ENCODE measurements at places on chromosomes 2 and 18. TPM values are rescaled to one million over a fixed set of nuclear protein-coding genes. Genes with fewer than 3 reads are reported as not detected.

- peak; percentile 69 for DNase-seq
- H3K4me3 ChIP-seq, result peak overlapping the region; percentile 44
- peak overlapping the region; percentile 100 for H3K27ac ChIP-seq
- H3K27me3 ChIP-seq, result no peaks in the 10 kb centered on the region
- no peaks in the 10 kb centered on the region for H3K36me3 ChIP-seq
- peaks cover 20% of the 10 kb centered on the region for H3K4me1 ChIP-seq
Observed at GRCh38 chr2:96527286-96528005, 9.1 kb upstream of the ARID5A start.

DNA sequence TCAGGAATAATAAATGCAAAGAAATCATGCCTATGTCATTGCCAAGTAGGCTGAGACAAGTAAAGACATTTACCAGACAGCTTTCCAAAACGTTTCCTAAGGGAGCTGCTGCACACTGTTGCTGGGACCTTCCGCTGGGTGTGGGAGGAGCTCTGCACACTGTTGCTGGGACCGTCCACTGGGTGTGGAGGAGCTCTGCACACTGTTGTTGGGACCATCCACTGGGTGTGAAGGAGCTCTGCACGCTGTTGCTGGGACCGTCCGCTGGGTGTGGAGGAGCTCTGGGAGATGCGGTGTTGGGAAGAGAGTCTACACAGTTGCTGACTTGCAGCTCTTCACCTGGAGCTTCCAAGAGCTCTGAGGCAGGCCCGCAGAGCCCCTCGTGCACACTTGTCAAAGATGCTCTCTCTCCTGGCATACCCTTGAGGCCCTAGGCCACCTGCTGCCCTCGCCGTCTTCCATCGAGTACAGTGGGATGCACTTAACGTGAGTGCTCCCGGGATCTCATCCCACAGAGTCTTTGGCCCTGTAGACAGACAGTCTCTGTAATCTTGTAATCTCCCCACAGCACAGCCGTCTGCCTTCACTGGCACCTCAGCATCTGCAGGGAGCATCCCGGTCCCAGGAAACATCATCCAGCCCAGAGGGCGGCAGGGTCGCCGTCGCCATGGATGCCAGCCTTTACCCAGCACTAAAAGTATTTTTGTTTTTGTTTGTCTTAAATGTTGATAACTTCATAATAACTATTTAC is 51.4 kb downstream of the TRAPPC12 start:
- no peaks in the 10 kb centered on the region for H3K36me3 ChIP-seq
- no peak overlapping the region for H3K4me3 ChIP-seq
- H3K27me3 ChIP-seq, result no peaks in the 10 kb centered on the region
- no peaks in the 10 kb centered on the region for H3K4me1 ChIP-seq
- no peak for DNase-seq

GRCh38 chr18:31626409-31626808 is 34.7 kb downstream of the TTR start:
- H3K4me1 ChIP-seq, result no peaks in the 10 kb centered on the region
- no peak for DNase-seq
- no peak overlapping the region for H3K4me3 ChIP-seq
- H3K27ac ChIP-seq, result no peak overlapping the region

DNA sequence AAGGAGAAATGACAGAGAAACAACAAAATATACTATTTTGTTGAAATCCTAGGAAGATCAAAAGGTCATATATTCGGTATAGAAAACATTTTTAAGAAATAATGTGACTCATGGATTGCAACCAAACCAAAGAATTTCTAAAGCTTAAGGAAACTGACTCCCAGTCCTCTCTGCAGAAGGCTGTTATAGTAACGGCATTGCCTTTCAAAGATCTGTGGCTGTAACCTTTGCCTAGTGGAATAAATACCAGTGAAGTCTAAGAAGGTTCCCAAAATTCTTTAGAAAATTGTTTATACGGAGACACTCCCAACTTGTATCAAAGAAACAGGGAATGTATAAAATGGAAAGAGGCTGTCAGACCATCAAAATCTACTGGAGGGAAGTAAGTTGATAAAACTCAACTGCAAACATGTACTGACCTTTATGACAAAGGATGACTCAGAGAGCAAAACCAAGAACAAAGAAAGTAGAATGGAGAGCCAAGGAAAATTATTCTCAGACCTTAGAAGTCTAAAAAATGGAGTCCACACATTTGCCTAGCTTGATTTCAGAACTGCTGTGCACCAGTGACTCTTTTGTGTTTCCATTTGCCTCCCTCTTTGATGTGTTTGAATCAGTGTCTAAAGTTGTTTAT is 48.6 kb upstream of the FSIP2 start:
- H3K27me3 ChIP-seq, result no peaks in the 10 kb centered on the region
- H3K4me3 ChIP-seq, result no peak overlapping the region
- H3K27ac ChIP-seq, result no peak overlapping the region
- no peaks in the 10 kb centered on the region for H3K36me3 ChIP-seq
- no peak for DNase-seq
- H3K4me1 ChIP-seq, result no peaks in the 10 kb centered on the region

DNA sequence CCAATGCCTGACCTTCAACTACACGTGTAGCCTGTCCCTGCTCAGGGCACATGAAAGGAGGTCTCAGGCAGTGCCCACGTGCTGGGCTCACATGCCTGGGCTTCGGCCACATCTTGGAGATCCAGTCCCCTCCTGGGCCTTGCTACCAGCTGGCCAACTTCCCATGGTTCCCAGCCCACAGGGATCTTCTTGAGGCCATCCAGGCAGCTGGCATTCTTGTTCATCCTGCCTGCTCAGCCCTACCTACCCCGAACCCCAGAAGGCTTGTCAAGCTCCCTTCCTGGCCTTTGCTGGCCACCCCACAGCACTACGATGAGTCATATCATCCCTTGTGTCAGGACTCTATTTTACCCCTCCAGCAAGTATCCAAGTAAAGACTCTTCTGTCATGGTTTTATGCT is 97.1 kb downstream of the ZBTB7C start:
- no peaks in the 10 kb centered on the region for H3K4me1 ChIP-seq
- H3K36me3 ChIP-seq, result no peaks in the 10 kb centered on the region
- H3K27ac ChIP-seq, result no peak overlapping the region
- no peaks in the 10 kb centered on the region for H3K27me3 ChIP-seq
- H3K4me3 ChIP-seq, result no peak overlapping the region
- DNase-seq, result no peak

DNA sequence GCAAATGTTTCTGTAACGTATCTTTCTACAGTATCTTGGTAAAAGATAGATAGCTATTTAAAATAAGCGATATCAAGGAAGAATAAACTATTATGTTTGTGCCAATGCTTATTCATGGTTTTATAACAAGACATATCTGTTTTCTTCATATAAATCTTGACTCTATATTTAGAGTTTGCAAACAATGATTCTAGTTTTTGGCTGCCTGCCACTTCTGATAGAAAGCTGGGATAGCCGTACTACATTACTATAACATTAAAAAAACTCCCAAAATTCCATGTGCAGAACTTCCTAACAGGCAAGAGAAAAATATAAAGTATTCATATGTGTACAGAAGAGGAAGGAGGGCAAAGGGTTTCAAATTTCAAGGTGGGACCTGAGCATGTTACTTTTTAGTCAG is 985.0 kb downstream of the BCL11A start:
- no peaks in the 10 kb centered on the region for H3K36me3 ChIP-seq
- H3K27ac ChIP-seq, result no peak overlapping the region
- no peaks in the 10 kb centered on the region for H3K27me3 ChIP-seq
- H3K4me1 ChIP-seq, result peaks cover 3% of the 10 kb centered on the region
- no peak for DNase-seq
- H3K4me3 ChIP-seq, result no peak overlapping the region

- no peaks in the 10 kb centered on the region for H3K36me3 ChIP-seq
- H3K4me3 ChIP-seq, result no peak overlapping the region
- no peaks in the 10 kb centered on the region for H3K27me3 ChIP-seq
- H3K27ac ChIP-seq, result no peak overlapping the region
Observed at GRCh38 chr2:121194626-121195025, 90.4 kb downstream of the TFCP2L1 start.

- H3K4me3 ChIP-seq, result no peak overlapping the region
- DNase-seq, result no peak
- H3K36me3 ChIP-seq, result no peaks in the 10 kb centered on the region
- no peaks in the 10 kb centered on the region for H3K27me3 ChIP-seq
- H3K4me1 ChIP-seq, result no peaks in the 10 kb centered on the region
Observed at GRCh38 chr2:205954707-205955106, 131.3 kb downstream of the INO80D start.

GRCh38 chr2:200003444-200003843 is 48.1 kb downstream of the MAIP1 start:
- no peak overlapping the region for H3K4me3 ChIP-seq
- no peak for DNase-seq
- no peaks in the 10 kb centered on the region for H3K36me3 ChIP-seq
- H3K27me3 ChIP-seq, result no peaks in the 10 kb centered on the region
- H3K4me1 ChIP-seq, result no peaks in the 10 kb centered on the region

DNA sequence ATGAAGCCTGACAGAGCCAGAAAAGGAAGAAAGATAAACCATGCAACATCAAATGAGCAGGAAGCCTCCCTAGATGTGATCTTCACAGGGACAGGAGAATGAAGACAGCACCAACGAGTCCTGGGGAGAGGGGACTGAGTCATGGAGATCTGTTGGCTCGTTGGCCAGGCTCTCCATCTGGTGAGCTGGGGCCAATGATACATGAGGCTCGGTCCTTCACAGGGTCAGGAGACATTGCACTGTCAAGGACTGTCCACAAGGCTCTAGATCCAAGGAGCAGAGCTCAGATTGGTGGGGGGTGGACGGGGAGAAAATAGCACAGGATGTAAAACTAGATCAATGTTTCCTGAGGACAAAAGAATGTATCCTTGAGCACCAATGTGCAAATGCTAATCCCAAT is 735 bp downstream of the CD207 start:
- no peaks in the 10 kb centered on the region for H3K36me3 ChIP-seq
- no peaks in the 10 kb centered on the region for H3K4me1 ChIP-seq
- DNase-seq, result no peak
- H3K27ac ChIP-seq, result no peak overlapping the region
- no peaks in the 10 kb centered on the region for H3K27me3 ChIP-seq

DNA sequence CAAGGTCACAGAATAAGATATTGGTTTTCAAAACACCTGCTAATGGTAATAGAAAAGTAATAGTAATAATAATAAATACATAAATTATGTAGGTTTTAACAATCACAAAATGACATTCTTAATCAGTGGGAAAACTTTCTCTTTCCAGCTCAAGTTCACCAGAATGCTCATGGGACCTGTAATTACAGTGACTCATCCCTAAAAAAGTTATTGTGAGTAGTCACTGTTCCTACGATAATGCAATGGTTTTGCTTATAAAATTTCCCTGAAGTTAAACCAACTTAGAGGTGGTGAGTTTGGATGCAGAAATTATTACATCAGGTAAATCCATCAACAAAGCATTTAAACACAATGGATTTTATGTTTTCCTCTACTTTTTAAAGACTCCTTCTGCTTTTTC is 502.3 kb downstream of the PID1 start:
- H3K4me3 ChIP-seq, result no peak overlapping the region
- no peaks in the 10 kb centered on the region for H3K4me1 ChIP-seq
- no peaks in the 10 kb centered on the region for H3K27me3 ChIP-seq
- no peak for DNase-seq
- H3K36me3 ChIP-seq, result no peaks in the 10 kb centered on the region

The KATNAL2 gene
- total RNA-seq, result 3.6 TPM

The GPAT2 gene
- total RNA-seq, result 4.8 TPM

The MPP4 gene
- total RNA-seq, result 0.97 TPM
